Stimulated activated CD4-positive, alpha-beta T cell treated with anti-CD3 and anti-CD28 coated beads, TNF-alpha, amount 100 ng/mL, for 1 hour (primary cell): ENCODE measurements at places on chromosomes 2 and 18.

- DNase-seq: no peak
Observed at GRCh38 chr2:60368456-60368855, 185.0 kb downstream of the BCL11A start.

- DNase-seq: peak; percentile 19
Observed at GRCh38 chr2:159285929-159286708, at the start of gene WDSUB1. Gene WDSUB1, minus strand, starts transcription at chr2:159286703. Its CDS starts 3,634 bp downstream, at chr2:159283069.

- DNase-seq: no peak
Observed at GRCh38 chr2:28219138-28219537, 173.5 kb upstream of the FOSL2 start.

DNA sequence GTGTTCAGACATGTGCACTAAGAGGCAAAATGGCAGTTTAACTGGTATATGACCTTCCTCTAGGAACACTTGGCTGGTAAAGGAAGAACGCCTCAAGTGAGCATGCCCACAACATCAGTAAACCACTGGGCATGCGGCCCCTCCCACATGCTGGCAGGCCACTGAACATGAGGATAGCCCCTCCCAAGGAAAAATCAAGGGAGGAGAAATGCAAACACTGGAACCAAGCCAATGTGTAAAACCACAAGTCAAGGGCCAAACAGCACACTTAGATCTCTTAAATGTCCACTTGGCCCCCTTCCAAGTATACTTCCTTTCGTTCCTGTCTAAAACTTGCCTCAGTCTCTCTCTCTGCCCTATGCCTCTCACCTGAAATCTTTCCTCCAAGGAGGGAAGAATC, 980.8 kb downstream of the TSN start:
- no peak for DNase-seq

GRCh38 chr2:236629961-236630872, 60.6 kb downstream of the ACKR3 start:
- DNase-seq: no peak

- no peak for DNase-seq
Observed at GRCh38 chr2:34808426-34808825, 1209.3 kb upstream of the FAM98A start.

DNA sequence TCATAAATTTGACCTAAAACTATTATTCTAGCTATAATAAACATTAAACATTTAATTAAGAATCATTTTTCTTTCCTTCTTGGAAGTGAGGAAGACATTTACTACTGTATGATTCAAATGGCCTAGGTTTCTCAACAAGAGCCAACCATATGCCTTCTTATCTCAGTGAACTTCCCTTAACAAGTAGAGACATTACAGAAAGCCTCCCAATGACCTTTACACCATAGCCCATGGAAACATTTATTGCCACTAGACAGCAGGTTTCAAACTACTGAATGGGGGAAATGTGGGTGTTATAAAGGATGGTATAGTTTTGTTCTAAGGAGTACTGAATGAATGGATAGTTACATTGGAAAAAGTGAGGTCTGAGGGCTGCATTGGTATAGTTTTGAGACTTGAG, 349.4 kb upstream of the SPRED2 start:
- no peak for DNase-seq

- no peak for DNase-seq
Observed at GRCh38 chr18:8176554-8176953, 432.7 kb upstream of the RAB12 start.

GRCh38 chr2:206792645-206793044, 27.2 kb downstream of the FASTKD2 start:
- no peak for DNase-seq

DNA sequence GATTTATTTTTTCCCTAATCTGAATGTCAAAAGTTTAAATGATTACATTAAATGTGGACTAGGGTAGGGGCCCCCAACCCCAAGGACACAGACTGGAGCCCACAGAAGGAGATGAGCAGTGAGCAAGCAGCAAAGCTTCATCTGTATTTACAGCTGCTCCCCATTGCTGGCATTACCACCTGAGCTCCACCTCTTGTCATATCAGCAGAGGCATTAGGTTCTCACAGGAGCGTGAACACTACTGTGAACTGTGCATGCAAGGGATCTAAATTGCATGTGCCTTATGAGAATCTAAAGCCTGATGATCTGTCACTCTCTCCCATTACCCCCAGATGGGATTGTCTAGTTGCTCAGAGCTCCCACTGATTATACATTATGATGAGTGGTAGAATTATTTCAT, 3.8 kb downstream of the MOB1A start:
- DNase-seq: no peak

DNA sequence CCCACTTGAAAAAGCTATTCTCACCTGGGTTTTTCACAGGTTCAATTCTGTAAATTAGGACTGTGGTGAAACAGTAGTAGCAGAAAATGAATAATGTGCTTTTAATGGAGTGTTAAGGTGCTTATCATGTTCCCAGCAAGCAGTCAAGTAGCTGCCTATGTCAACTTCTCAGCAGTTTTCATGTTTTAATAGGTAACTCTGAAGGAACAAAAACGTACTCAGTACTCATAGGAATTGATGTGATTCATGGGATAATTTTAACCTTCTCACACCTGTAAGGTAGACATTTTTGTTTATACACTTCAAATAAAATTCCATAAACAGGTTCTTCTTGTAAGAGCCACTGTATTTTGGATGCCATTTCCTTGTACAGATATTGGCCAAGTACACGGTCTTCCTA, 801.6 kb downstream of the MBD2 start:
- no peak for DNase-seq

DNA sequence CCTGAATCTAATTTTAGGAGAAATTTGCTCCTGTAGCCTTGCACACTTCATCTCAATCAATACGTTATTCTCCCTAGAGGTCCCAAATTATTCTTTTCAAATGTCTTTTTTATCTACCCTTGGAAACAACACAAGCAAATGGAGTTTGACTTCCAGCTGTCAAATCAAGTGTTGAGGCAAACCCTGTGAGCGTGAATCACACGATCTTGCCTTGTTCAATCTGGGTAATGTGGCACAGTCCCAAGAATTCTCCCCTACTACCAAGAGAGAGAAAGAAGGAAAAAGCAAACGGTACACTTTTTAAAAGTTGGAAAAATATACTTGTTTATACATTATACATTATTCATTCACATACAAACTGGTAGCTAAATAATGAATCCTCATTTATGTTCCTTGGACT, 2035.3 kb upstream of the CELF4 start:
- no peak for DNase-seq

DNA sequence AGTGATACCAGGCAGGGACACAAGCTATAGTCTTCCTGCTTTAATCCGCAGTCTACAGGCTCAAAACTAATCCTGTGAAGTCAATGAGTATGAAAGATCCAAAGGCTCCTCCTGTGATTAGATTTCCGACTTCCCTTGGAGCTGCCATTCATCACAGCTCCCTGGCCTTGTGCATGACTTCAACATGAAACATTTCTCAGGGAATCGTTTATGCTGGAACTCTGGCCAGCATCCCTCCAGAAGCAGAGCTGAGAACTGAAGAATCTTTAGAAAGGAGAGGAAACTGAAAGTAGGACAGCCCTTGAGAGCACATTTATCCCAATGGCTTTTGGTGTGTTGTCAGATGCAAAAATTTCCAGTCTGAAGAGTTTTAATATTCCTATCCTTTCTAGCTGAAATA, 84.3 kb upstream of the SESTD1 start:
- DNase-seq: no peak

DNA sequence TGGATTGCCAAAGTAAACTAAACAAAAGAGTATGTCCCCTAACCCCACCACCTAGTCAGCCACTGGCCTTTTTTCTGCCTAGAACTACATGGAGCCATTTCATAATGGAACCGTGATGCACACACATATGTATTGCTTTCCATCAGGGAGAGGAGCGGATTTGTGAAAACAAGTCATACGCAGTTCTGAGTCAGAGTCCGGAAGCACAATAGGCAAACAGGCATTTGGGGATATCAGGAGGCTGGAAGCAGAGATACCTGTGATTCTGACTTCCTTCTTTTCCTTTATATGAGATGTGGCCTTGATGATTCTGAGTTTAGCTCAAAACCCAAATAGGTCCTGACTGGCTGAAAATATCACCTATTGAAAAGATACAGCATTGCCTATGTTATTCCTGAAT, 93.5 kb downstream of the TMEM163 start:
- DNase-seq: no peak

GRCh38 chr18:61637319-61637718, 255.5 kb downstream of the RNF152 start:
- no peak for DNase-seq

DNA sequence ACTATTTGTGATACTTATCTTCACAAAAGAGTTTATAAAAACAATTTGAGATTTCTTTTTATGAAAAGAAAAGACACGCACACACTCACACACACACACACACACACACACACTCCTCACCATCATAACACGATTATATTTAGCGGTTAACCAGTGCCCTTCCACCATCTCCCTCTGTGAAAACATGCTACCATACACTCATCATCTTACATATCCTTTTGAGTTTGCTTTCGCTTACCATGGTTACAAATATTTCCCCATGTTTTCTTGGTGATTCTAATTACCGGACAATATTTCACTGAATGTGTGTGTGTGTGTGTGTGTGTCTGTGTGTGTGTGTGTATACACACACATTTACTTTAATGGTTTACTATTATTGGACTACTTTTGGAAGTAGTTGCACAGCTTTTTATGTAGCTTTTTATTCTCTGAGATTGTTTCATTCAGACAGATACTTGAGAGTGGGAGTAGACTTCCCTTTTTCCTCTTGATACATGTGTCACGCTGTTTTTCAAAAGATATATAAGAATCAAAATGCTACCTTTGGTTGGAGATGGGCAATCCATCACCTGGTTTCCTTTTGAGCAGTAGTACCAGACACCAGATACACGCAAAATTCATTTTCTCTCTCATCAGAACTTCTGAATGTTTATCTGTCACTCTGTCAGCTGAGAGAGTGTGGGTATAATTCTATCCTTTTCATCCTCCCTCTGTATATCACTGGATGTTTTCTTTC, 138.1 kb downstream of the SETBP1 start:
- no peak for DNase-seq

GRCh38 chr2:20241973-20242726, 17.2 kb upstream of the SDC1 start:
- DNase-seq: no peak

- no peak for DNase-seq
Observed at GRCh38 chr2:1055014-1055595, 104.5 kb downstream of the SNTG2 start.

- DNase-seq: no peak
Observed at GRCh38 chr18:37534627-37535026, 31.0 kb downstream of the CELF4 start.

DNA sequence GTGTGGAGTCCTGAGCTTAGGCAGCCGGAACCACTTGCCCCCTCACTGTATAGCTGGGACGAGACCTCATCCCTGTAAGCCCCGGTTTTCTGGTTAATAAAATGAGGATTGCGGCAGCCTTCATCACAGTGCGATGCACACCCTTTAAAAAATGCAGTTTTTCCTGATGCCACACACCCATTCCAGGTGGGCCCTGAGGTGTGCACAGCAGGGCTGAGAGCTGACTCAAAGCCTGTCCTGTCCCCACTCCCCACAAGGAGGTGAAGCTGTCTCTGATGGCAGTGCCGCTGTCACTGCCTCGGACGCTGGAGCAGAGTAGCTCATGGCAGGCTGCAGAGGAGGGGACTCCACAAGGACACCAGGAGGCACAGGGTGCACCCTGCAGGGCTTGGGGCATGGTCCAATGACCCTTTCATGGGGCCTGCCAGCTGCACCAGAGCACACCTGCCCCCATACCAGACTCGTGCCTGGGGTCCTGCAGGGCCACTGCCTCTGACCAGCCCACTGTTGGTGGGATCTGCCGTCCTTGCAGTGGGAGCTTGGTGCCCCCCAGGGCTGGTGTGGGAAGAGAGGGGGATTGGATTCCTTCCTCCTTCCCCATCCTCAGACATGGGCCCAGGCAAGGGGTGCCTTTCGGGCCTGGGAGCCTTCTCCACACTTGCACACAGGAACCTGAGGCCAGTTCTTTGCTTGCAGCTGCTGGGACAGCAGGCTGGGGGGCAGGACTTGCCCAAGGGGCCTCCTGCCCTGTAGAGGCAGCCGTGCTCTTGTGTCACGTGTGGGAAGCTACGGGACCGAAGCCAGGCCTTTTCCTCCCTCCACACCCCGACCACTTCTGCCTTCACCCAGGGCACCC, 22.8 kb downstream of the GPC1 start:
- no peak for DNase-seq

DNA sequence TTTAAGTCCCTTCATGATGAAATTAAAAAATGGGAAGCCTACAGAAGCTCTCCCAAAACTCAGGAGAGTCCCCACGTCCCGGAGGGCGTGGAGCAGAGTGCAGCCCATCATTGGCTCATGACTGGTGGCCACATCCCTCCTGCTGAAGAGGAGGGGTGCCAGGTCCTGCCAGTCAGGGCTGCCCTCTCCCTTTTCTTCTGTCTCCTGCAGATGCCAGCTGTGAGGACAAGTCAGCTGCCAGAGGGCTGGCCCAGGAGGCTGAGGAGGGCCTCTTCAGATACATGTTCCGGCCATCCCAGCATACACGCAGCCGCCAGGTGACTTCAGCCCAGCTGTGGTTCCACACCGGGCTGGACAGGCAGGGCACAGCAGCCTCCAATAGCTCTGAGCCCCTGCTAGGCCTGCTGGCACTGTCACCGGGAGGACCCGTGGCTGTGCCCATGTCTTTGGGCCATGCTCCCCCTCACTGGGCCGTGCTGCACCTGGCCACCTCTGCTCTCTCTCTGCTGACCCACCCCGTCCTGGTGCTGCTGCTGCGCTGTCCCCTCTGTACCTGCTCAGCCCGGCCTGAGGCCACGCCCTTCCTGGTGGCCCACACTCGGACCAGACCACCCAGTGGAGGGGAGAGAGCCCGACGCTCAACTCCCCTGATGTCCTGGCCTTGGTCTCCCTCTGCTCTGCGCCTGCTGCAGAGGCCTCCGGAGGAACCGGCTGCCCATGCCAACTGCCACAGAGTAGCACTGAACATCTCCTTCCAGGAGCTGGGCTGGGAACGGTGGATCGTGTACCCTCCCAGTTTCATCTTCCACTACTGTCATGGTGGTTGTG, 2.6 kb downstream of the INHA start:
- no peak for DNase-seq

DNA sequence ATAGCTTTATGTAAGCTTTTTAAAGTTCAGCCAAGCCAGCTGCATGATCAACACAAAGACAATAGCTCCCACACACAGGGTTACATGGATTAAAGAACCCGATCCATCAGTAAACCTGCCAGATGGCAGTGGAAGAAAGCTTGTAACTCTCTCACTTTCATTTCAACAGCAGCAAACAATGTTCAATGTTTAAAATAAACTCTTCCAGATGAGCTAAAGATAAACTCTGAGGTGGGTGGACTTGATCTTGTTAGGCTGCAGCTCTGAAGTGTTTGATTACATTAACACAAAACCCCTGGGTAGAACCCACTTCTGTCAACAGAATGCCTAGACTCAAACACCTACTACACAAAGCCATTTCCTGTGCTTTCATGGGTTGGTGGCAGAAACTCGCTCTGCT, 13.9 kb downstream of the RDH14 start:
- no peak for DNase-seq

DNA sequence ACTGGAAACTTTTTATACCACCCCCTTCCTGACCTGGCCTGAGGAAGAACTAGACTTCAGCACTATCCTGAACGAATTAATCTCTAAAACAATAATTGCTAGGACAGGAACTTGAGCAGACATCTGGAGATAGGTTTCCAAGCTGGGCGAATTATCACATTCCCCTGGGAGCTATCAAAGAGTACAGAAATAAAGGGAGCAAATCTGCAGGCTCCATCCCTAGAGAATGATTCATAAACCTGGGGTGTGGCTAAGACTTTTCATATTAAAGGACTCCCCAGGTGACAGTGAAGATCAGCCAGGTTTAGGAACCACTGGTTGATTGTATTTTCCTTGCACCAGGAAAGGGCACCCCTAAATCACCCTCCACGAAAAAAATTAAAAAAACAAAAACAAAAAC, 105.6 kb upstream of the NOL4 start:
- no peak for DNase-seq
